T-helper 17 cell (primary cell): ENCODE measurements at places on chromosomes 5 and 9.

DNA sequence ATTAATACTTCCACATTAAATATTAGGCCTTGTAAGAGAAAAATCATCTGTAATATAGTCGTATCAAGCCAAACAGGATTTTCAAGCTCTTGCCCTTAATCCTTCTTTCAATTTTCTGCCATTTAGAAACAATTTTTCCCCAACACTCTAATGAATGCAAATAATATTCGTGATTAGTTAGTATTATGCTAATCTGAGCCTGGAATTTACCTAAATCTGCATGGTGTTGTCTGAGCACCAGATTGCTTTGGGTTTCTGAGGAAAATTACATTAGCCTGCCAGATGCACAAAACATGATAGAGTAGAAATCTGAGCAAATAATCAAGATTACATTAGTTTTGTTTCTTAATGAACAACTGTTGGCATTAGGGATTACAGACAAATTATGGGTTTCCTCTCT is 176.6 kb downstream of the ZDHHC21 start:
- DNase-seq = no peak

GRCh38 chr5:60356745-60357144 is 343.2 kb downstream of the DEPDC1B start:
- no peak for DNase-seq

DNA sequence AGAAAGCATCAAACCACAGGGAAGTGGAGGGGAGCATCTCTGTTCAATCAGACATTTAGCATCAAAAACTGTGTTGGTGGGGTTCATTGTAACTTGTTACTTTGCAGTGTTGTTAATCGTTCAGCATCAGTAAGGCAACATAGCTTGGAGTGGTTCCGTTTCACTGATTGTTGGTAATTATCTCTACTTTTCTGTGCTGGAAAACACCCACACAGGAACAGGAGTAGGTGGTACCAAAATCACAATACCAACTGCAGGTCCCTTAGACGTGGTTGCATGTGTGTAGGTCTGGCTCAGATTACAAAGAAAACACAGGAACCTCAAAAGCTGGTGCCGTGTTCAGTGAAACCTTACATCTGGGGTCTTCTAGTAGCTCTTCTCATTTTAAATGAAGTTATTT is 146.8 kb downstream of the RNF180 start:
- no peak for DNase-seq

GRCh38 chr9:134205672-134206310 is 41.4 kb upstream of the RNU6ATAC start:
- no peak for DNase-seq

- DNase-seq = no peak
These were observed 75.1 kb downstream of the HSD17B4 start for GRCh38 chr5:119527351-119527750.

GRCh38 chr9:121909111-121909510 is 184.0 kb downstream of the TTLL11 start:
- no peak for DNase-seq

GRCh38 chr9:133303266-133304157 is 28.5 kb upstream of the ABO start:
- DNase-seq = no peak

DNA sequence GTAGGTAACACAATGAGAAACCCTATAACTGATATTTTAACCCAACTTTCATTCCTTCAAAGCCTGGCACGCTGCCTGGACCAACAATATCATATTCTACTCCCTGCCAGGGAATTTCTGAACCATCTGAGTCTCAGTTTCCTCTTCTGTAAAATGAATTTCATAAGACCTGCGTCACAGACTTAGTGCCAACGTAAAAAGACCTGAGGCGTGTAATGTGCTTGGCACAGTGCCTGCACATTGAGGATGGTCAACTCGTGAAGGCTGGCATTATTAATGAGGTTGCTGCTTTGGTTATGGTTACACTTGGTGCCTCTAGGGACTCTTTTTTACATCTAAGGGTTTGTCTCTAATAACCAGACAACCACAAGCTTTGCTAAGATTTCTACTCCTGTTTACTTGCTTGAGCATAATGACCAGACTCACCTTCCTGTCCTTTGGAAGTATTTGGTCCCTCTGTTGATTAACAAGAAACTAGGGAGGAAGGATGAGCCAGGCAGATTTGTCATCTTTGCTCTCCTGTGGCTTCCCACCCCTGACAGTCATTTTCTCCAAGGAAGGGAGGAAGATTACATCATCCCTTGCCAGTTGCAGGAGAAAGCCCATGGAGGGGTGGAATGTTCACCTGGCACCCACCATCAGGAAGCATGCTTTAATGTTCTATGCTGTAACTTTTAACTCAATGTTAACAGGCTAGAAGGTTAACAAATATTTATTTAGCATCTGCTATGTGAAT is 79.0 kb downstream of the PAPPA start:
- DNase-seq = no peak

DNA sequence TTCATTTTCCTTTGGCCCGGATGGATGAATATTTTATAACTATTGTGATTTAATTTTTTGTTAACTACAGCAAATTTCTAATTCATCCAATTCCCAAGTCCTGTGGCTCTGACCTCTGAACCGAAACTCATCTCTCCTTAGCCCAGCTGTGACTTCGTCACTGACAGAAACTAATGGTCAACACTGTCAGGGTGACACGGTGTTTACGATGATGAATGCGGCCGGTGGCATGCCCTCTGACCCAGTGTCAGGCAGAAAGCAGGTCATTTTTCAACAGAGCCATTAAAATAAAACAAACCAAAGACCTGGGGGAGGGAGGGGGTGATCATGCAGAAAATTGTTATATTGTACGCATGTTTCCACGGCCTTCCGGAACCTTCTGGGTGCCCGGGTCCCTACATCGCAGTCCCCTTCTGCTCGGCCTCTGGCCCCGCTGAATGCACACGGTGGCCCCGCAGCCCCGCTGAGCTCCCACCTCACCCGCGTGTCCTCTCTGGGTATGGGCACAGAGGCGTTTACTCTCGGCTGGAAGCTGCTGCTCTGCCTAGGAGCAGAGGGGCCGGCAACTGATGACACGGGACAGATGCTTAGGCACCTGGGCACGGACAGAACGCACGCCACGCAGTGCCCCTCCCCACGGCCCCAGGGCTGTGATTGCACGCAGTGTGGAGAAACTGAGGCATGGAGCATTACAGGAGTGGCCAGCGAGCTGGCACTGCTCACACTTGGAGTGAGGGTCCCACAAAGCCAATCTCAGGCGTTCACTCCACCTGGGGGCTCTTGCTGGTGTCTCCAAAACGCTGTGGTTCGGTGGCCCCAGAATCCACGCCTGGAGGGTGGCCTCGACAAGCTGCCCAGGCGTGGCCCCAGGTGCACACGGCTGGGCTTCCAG is 8.1 kb downstream of the CCDC187 start:
- no peak for DNase-seq

DNA sequence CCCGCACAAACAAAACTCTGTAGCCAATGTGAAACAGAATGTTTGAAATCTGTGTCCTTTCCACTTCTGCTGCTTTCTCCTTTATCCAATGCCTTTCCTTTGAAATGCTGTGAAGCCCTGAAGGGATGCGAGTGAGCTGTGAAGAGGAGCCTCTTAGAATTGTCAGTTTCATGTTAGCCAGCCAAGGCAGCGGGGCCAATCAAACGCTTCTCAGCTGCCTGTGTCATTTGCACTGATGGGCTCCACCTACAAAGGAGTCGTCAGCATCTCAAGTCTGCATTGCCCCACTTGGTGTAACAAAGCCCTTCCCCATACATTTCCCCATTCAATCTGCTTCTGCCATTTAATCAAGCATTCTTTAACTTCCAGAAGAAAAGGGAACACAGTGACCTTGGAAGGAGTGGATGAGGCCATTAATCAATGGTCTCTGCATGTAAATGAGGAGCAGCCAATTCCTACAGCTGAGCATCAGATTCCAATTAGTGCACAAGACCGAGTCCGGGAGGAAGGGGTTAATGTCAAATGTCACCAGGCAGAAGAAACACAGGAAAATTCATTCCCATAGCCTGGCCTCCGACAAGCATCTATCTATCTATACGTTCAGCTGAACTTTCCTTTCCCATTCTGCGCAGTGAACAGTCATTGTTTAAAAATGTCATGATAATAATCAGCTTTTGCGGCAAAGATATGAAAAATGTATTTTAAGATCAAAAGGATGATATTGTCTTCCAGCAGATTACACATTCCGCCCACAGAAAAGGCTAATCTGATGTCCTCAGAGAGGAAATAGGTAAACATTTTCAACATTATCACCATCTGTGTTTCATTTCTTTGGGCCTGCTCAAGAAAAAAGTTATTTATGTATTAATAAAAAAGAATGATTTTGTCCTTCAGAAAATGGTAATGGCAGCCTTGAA is 154.6 kb downstream of the FSTL4 start:
- DNase-seq = no peak

GRCh38 chr5:81694726-81695125 is 56.2 kb downstream of the SSBP2 start:
- no peak for DNase-seq

GRCh38 chr5:64188776-64189175 is 23.1 kb downstream of the RNF180 start:
- DNase-seq = no peak

- DNase-seq = no peak
These were observed 169.2 kb downstream of the NR3C1 start for GRCh38 chr5:143234162-143234842.

DNA sequence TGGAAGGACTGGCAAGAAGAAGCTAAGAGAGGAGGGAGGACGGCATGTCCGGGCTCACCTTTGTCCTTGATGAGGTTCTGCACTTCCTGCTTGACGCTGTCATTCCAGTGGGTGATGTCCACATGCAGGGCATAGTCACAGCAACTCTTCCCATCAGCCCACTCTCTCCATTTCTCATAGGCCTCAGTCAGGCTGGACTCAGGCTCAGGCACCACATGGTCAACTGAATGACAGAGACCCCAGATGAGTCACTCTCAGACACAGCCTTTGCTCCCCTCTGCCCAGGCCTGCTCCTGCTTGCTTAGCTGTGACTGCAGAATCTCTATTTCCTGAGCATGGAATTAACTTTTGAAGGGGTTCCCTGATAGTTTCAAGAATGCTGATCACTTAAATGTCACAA is 94.2 kb downstream of the DPYSL3 start:
- DNase-seq = no peak

DNA sequence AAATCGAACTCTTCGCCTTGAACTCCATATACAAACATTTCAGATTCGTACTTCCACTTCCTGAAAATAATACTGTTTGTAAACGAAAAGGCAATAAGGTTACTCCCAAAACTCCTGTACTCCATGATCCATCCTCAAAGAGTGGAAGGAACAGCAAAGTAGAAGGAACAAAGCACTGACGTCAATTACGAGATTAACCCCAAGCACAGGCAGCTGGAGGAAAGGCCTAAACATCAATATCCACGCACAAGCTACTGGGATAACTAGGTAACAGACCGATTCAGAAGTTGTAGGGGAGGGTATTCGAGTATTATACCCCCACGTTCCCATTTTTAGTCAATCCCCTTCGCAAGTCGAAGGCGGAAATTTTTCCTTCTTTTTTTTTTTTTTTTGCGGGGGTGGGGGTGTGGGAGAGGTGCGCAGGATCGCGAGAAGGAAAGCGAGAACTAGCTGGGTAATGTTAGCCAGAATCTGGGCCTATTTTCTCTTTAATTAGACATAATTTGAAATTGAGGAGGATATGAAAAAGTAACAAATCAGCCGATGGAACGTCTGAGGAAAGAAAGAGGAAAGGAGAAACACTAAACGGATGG is 909 bp downstream of the AFF4 start:
- no peak for DNase-seq

- DNase-seq = no peak
These were observed 21.6 kb upstream of the GRPEL2 start for GRCh38 chr5:149323621-149324205.
